ENCODE measurements at places on chromosomes 12 and 14.

DNA sequence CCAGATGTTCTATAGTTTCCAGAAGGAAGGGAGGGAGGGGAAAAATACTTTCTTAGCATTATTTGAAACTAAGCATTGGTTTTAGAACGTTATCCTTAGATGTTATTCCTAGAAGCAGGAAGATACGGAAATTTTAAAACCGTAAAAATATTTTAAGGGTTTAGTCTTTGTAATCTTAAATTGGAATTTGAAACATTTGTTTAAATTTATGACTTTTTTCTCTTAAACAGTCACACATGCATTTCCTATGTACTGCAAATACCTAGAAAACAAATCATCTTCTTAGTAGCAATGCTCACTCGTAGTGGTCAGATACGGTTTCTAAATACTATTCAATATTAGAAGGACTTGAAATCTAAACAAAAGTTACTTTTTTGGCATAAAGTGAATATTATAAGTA, 282.0 kb downstream of the ERC1 start:
- DNase-seq, result no peak

GRCh38 chr14:24952851-24953666, 96.9 kb downstream of the STXBP6 start:
- no peak for DNase-seq

DNA sequence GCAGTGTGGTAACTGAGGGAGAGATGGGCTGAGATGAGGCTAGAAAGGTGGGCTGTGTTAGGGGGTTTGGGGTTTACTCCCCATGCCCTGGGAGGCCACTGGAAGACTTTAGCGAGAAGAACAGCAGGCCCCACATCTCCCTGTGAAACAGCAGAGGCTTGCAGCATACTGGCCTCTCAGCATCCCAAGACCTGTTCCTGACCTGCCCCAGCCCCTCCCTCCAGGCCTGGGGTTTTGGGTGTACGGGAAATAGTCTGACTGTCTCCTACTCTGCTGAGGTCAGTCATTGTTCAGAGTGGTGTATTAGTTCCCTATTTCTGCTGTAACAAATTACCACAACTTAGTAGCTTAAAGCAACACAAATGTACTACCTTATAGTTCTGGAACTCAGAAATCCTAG, 103.5 kb upstream of the HIF1A start:
- DNase-seq, result no peak

DNA sequence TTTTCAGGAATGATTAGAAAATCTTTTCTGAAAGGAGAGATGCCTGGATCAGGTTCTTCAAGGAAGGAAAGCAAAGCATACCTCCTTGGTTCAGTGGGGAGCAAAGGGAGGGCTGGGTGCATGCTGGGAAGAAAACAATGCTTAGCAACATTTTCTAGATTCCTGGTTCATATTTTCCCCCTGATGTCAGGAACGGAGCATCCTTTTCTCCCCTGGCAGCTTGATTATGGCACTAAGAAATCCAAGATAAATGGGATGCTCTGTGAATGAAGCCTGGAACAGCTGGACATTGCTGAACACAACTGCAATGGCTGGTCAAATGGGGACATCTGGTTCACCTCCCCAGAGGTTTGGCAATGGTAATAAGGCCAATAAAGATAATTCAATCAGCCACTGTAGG, 50.9 kb downstream of the KCNA5 start:
- no peak for DNase-seq

DNA sequence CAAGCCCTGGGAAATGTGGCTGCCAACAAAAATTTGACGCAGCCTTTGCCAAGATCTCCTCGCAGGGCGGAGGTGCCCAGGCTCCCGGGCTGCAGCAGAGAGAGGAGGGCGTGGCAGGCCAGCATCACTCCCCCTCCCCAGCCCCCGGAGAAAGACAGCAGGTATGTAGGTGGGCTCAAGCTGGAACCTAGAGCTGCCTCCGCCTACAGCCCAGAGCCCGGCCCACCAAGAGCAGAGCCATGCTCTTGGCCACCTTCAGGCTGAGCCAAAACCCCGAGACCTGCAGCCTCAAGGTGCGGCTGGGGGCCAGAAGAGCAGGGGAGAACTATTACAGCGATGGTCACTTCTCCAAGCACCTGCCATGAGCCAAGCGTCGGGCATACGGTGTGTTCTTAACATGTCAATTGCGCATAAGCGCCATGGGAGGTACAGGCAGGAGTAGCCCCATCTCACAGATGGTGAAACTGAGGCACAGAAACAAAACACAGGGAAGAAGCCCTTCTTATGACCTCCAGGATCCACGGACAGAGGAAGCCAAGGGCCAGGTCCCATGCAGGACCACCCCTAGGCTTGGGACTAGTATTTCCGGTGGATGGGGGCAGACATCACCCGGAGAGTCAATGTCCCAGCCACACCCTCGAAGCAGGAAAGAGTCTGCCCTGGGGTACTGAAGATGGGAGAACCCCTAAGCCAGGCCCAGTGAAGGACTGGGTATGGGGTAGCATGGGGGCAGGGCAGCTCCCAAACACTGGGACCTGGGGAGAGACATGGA, 109.0 kb downstream of the NCOR2 start:
- DNase-seq, result no peak
